ENCODE measurements at places on chromosomes 4 and X.

GRCh38 chrX:66203114-66203513 is 39.1 kb downstream of the HEPH start:
- DNase-seq = no peak

GRCh38 chrX:132776486-132777210 is 181.8 kb downstream of the HS6ST2 start:
- no peak for DNase-seq

DNA sequence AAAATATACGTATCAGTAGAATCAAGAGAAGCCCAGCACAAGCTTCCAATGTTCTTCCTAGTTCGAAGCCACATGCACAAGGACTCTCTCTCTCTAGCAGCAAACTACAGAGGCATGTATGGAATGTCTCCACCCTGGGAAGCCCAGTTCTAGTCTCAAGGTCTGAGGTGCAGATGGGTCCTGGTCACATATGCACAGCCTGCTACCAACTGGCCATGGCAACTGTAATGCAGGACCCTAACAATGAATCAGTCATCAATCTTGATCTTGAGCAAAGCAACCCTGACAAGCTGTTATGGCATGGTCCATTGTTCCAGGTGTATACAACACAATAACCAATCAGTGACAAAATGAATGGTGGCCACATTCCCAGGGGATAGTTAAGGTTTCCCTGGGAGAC is 55.8 kb downstream of the MBNL3 start:
- no peak for DNase-seq

DNA sequence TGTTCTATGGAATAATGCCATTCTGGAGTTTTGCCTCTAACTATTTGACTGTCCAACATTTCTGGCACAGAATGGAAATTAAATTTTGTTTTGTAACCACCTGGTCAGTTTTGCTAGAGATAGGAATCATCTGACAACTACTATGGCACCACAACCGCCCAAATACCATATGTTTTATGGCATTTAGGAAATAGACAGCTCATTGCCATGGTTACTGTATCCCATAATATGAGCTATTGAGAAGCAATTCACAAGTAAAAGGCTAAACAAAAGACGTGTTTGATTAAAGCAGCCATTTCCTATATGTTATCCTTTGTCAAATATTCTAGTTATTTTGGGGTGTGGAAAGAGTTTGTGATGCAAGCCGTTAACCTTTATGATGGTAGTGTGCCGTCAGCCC is 1105.3 kb upstream of the LCORL start:
- no peak for DNase-seq

DNA sequence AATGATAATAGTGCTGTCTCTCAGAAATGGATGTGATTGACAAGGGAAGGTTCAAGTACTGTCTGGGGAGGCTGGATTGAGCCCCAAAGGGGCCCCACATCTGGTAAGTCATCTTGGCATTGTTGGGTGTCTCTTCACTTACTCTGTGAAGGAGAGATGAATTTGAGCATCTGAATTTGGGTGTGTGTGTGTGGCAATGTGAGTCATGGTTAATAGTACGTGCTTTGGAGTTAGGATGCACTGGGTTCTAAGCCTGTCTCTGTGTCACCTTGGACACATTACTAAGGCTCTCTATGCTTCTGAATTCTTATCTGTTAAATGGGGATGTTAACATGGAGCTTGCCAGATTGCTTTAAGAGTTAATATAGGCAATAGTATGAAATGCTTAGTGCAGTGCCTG is 80.4 kb downstream of the FRAS1 start:
- no peak for DNase-seq

DNA sequence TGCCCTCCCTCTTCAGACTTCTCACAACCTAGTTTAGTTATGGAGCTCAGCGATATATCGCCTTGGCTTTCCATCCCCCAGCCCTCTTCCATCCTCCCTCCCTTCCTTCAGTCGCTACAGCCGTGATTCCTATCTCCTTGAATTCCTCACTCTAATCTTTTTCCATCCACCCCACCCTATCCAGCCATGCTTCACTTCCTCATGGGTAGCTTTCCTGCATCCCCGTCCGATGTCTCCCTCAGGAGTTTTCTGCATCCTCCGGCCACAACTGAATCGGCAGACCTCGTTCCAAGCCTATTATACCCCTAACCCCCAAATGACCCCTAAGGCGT is 456 bp downstream of the SNX12 start:
- no peak for DNase-seq

- no peak for DNase-seq
These were observed 250.7 kb downstream of the CBR4 start for GRCh38 chr4:168759321-168759720.

DNA sequence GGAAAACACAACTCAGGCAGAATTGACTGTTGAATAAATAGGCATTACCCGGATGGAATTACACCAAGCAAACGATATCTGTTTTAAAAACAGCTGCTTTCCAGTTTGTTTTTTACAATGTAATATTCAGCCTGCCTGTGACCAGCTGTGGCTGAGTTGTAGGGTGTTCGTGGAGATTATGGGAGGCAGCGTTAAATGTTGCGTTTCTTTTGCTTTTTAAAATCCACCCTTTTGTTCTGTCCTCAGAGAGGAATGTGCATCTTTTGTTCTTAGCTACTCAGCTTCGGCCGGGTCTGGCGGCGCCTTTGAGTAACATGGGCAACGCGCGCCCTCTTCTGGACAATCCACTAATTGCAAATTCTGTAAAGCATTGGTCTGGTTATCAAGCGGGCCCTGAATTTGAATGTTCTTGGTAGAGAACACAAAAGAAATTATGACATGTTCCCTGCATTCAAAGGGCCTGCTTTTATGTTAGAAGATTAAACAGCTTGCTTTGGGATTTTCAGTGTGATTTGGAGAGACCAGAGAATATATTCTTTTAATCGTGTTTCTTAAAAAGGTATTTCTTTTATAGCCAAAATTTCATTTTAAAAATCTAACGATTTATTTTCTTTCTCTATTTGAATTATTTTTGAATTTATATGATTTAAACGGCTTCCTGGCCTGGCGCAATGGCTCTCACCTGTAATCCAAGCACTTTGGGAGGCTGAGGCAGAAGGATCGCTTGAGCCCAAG is 76.3 kb upstream of the TRIM2 start:
- peak; percentile 77 for DNase-seq

DNA sequence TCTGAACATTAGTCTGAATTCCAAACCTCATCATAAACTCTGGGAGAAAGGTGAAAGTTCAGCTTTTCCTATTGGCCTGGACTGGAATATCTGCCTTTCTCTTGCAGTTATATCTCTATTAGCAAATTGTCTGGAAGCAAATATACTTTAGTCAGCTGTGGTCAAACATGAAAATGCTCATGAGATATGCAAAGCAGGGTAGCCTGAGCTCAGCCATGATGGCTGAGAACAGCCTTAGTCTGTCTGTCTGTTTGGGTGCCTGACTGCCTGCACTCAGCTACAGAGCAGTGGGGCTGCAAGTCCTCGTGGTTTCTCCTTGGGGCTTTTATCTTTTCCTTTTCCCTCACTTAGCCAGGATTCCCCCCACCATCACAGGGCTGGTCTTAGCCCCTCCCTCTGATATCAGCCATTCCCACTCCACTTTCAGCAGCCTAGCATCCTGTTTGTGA is 19.5 kb upstream of the PGRMC2 start:
- DNase-seq = no peak

- no peak for DNase-seq
These were observed 5.5 kb downstream of the ARHGAP36 start for GRCh38 chrX:131063613-131064012.

GRCh38 chr4:7537853-7538400 is 103.2 kb upstream of the PSAPL1 start:
- no peak for DNase-seq

DNA sequence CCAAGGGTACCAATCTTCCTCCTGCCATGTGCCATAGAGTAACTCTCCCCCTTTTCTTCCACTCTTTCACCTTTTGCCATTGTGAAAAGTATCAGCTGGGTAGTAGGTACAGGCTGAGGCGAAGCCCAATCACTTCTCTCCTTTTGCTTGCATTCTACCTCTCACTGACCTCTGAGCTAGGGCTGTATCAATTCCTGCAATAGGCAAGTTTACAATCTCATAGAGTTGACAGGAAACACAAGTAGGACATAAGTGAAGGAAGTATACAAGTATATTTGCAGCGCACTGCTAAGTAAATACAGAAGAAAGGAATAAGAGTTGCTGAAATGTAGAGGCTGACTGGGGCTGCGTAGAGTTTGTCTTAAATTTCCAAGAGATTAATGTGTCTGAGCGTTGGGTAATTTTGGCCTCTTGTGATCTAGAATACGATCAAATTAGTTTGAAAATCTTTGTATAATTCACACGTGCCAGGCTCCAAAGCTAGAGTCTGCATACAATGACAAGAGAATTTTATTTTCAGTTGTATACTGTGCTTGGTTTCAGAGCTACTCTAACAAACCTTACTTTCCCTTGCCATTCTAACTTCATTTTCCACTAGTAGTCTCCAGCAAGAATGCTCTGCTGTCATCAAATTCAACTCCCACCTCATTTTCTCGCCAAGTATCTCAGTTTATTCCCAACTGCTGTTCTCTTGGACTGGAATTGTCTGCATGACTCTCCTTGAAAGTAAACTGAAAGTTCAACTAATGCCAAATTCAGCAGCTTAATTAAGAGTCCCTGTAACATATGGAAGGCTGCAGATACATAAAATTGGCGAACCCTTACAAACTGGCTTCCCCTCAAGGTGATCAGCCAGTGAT is 90.3 kb downstream of the ATP11C start:
- no peak for DNase-seq

GRCh38 chr4:98656443-98656842 is 2.0 kb downstream of the TSPAN5 start:
- DNase-seq = no peak

- no peak for DNase-seq
These were observed 58.5 kb upstream of the NAP1L5 start for GRCh38 chr4:88756149-88756548.

DNA sequence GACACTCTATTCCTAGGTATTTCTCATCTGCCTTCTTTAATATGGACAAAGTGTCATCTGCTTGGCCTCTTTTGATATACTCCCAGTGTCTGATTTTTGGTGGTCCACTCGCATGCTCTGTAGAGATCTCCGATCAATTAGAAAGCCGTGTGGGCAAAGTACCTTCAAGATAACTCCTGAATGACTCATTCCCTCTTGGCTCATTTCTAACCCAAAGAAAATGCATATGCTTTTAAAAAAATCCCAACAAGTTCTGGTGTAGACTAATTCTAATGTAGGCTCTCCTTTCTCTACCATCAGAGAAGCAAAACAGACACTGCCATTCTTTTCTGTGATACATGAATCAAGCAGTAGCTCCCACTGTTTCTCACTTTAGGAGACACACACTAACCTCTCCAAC is 714.9 kb upstream of the ADGRL3 start:
- DNase-seq = no peak

GRCh38 chrX:41664375-41664901 is 24.3 kb upstream of the GPR34 start:
- no peak for DNase-seq

DNA sequence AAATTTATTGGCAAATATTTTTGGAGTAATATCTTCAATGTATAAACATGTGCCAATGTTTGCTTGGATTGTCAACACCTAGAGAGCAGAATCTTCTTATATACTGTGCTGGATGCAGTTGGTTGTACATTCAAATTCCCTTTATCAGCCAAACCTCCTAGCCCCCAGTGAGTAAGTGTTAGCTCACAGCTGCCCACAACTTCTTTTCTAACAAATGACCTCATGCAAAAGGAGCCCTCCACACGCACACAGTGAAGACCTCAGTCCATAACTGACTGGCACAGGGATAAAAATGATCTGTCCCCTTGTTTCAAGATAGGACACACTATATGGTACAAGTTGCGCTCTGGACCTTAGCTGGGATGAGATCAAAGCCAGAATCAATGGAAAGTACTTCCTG is 458.0 kb upstream of the NWD2 start:
- no peak for DNase-seq

GRCh38 chr4:23889814-23890341 is at the start of gene PPARGC1A:
TSS of gene PPARGC1A (minus strand) at chr4:23890047. CDS start at chr4:23889957, 90 bp downstream.
- DNase-seq = no peak

DNA sequence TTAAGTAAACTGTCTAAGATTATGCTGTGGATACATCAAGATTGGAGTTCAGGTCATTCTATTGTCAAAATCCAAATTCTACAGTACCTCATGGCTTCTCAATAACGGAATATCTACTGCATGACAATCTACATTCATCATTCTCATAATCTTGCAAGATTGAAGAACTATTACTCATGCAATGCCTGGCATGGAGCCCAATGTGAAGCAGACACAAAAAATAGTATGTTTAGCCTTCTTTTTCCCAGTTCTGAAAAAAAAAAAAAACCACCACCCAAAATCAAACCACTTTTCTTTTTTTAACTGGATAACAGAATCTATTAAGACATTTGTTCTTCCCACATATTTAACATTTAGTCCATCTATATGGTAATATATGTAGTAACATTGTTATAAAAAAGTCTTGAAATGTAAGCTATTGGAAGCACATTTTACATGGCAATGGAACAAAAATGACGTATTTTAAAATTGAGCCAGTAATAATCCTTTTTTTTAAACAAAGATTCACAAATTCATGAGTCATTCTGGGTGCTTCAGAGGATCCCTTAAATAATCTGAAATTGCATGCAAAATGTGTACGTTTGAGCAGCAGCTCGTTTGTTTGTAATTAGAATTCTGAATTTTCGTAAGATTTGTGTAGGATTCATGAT is 232.2 kb upstream of the FMR1 start:
- no peak for DNase-seq

GRCh38 chr4:185803022-185803421 is 9.0 kb downstream of the SORBS2 start:
- DNase-seq = no peak

- DNase-seq = no peak
These were observed 171.7 kb downstream of the AMELX start for GRCh38 chrX:11464836-11465463.

- peak; percentile 57 for DNase-seq
These were observed 250 bp downstream of the USP9X start for GRCh38 chrX:41085512-41085877.

GRCh38 chrX:85569096-85569495 is 189.6 kb upstream of the POF1B start:
- no peak for DNase-seq

DNA sequence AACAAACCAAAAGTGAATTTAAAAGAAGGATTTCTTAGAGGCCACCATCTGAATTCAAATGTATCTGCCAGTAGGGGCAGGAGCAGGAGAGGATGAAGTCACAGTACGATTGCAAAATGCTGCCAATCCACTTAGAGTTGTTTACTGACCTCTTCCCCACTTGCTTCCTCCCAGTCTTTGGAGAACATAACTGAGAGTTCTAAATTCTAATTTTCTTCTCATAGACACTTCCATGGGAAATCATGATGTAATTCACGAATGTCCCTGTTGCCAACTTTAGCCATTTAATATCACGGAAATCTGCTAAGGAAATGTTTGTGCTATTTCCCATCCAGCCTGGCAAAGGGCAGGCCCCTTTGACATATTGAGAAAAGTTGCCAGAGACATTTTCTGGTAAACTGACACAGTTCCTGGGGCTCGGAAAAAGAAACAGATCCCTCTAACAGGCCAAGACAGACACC is 33.6 kb upstream of the NOCT start:
- no peak for DNase-seq

GRCh38 chrX:155028129-155028528 is 1.5 kb downstream of the FUNDC2 start:
- DNase-seq = no peak
